Ovary (tissue), 10 donors: ENCODE measurements at places on chromosomes 16 and 17.

- DNase-seq, result no peak
- H3K27me3 ChIP-seq, result no peaks in the 10 kb centered on the region
- no peak overlapping the region for H3K4me3 ChIP-seq
Measured at GRCh38 chr16:74997042-74997491, 1.8 kb upstream of the ZNRF1 start.

DNA sequence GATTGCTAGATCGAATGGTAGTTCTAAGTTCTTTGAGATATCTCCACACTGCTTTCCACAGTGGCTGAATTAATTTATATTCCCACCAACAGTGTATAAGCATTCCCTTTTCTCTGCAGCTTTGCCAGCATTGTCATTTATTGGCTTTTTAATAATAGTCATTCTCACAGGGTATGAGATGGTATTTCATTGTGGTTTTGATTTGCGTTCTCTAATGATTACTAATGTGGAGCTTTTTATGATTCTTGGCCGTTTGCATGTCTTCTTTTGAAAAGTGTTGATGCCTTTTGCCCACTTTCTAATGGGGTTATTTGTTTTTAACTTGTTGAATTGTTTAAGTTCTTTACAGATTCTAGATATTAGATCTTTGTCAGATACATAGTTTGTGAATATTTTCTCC lies 36.5 kb upstream of the BCAS3 start:
- no peak overlapping the region for H3K27ac ChIP-seq
- no peaks in the 10 kb centered on the region for H3K4me1 ChIP-seq
- H3K4me3 ChIP-seq, result no peak overlapping the region

GRCh38 chr16:57147381-57148221 lies 38.2 kb downstream of the PSME3IP1 start:
- no peak overlapping the region for H3K4me3 ChIP-seq
- H3K4me1 ChIP-seq, result peaks cover 3% of the 10 kb centered on the region
- no peak for DNase-seq
- no peak overlapping the region for H3K27ac ChIP-seq

- no peaks in the 10 kb centered on the region for H3K36me3 ChIP-seq
- H3K4me1 ChIP-seq, result no peaks in the 10 kb centered on the region
- DNase-seq, result no peak
- H3K4me3 ChIP-seq, result no peak overlapping the region
- H3K27me3 ChIP-seq, result no peaks in the 10 kb centered on the region
- no peak overlapping the region for H3K27ac ChIP-seq
Measured at GRCh38 chr16:10040136-10041080, 141.8 kb downstream of the GRIN2A start.

DNA sequence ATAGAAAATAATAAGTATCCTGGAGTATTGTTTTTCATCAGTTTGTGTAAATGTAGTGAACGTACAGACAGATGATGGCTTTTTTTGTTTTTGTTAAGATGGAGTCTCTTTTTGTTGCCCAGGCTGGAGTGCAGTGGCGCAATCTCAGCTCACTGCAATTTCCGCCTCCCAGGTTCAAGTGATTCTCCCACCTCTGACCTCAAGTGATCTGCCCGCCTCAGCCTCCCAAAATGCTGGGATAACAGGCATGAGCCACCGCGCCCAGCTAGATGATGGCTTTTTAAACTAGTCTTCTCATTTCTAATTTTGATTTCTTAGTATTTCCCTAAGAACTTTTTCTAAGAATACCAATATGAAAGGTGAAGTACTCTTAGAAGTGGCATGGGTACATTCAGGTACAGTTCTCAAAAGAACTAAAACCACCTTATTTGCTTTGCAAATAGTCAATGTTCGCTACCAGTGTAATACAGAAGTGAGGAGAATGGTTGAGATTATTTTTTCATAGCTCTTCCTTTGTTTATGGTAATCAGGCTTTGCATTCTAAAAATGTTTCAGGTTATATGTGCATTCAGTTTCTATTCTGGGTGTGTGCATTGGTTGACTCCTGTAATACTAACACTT lies 34.2 kb downstream of the TTC19 start:
- DNase-seq, result no peak
- H3K36me3 ChIP-seq, result no peaks in the 10 kb centered on the region
- H3K27ac ChIP-seq, result no peak overlapping the region

DNA sequence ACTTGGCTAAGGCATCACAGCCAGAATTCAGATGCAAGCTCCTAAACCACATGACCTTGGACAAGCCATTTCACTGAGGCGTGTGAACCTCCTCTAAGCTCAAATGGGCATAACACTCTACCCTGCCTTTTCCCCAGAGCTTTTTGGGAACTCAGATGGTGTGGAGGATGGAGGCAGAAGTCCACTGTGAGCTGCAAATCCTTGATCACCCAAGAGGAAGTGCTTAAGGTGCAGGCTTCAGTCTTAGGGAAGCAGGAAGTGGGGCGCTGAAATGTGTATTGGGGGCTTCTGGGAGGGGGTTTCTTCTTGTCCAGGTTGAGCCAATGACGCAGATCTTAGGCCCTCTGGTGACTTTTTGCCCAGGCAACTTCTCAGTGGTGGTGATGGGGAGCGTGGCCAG lies 12.9 kb downstream of the CIITA start:
- H3K27me3 ChIP-seq, result no peaks in the 10 kb centered on the region
- no peak overlapping the region for H3K27ac ChIP-seq
- no peak overlapping the region for H3K4me3 ChIP-seq
- no peaks in the 10 kb centered on the region for H3K4me1 ChIP-seq
- DNase-seq, result no peak
- no peaks in the 10 kb centered on the region for H3K36me3 ChIP-seq

- no peak for DNase-seq
- no peaks in the 10 kb centered on the region for H3K27me3 ChIP-seq
- no peak overlapping the region for H3K27ac ChIP-seq
- no peaks in the 10 kb centered on the region for H3K36me3 ChIP-seq
- H3K4me3 ChIP-seq, result no peak overlapping the region
- H3K4me1 ChIP-seq, result peaks cover 11% of the 10 kb centered on the region
Measured at GRCh38 chr16:85328676-85329058, 216.4 kb upstream of the CIBAR2 start.

- H3K27me3 ChIP-seq, result no peaks in the 10 kb centered on the region
- H3K36me3 ChIP-seq, result no peaks in the 10 kb centered on the region
- H3K4me3 ChIP-seq, result no peak overlapping the region
- no peak for DNase-seq
- no peak overlapping the region for H3K27ac ChIP-seq
Measured at GRCh38 chr16:12747261-12747660, 56.4 kb downstream of the CPPED1 start.

DNA sequence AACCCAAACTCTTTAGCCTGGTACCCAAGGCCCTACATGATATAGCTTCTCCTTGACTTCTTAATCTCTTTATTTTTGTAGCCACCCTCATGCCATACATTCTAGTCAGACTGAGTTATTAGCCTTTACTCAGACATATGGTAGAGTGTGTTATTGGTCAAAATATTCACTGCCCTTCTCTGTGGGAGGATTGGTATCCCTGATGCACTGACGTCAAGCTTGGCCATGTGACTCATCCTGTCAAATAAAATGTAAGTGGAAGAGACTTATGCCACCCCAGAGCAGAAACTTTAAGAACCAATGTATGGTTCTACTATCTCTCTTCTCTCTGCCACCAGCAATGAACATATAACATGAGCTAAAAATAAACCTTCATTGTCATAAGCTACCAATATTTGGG lies 12.2 kb upstream of the BEAN1 start:
- no peaks in the 10 kb centered on the region for H3K27me3 ChIP-seq
- H3K4me3 ChIP-seq, result no peak overlapping the region
- no peak overlapping the region for H3K27ac ChIP-seq
- no peaks in the 10 kb centered on the region for H3K4me1 ChIP-seq
- no peak for DNase-seq
- no peaks in the 10 kb centered on the region for H3K36me3 ChIP-seq

GRCh38 chr16:74825941-74826340 lies 51.3 kb upstream of the FA2H start:
- H3K27me3 ChIP-seq, result no peaks in the 10 kb centered on the region
- DNase-seq, result no peak
- no peaks in the 10 kb centered on the region for H3K36me3 ChIP-seq
- H3K4me1 ChIP-seq, result no peaks in the 10 kb centered on the region
- H3K4me3 ChIP-seq, result no peak overlapping the region
- H3K27ac ChIP-seq, result no peak overlapping the region

GRCh38 chr16:66265556-66266141 lies 100.8 kb upstream of the CDH5 start:
- no peak overlapping the region for H3K4me3 ChIP-seq
- peaks cover 15% of the 10 kb centered on the region for H3K4me1 ChIP-seq
- H3K36me3 ChIP-seq, result no peaks in the 10 kb centered on the region
- H3K27me3 ChIP-seq, result no peaks in the 10 kb centered on the region

DNA sequence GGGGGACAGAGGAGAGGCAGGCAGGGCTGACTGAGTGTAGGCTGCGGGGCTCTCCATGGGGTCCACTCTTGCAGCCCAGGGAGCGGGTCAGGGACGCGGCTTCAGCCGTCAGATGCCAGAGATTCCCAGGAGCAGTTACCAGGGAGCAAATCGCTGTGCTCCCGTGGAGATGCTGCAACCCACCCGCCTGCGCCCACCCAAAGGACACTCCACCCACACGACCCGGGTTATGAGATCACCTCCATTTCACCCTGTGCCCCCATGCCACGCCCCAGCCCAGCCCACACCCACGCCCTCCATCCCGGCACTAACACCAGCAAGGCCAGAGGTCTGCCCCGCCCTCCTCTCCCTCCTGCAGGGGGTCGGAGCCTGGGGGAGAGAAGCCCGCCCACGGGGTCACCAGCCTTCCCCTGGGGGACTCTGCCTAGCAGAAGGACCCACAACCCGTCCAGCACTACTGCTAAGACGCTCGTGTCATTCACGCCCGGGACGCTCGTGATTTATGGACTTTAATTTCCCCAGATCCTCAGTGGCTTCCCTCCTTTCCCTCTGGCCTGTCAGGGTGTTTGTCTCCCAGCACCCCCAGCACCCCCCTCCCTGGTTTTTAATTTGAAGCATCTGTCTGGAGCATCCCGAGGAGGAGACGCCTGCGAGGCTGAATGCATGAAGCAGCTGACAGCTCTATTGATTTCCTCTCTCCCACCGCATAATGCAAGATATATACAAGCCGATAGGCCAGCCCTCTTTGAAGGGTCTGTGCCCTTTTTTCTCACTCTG lies 6.7 kb upstream of the RPL38 start:
- H3K4me3 ChIP-seq, result no peak overlapping the region
- no peaks in the 10 kb centered on the region for H3K4me1 ChIP-seq
- H3K27me3 ChIP-seq, result no peaks in the 10 kb centered on the region
- no peak for DNase-seq

DNA sequence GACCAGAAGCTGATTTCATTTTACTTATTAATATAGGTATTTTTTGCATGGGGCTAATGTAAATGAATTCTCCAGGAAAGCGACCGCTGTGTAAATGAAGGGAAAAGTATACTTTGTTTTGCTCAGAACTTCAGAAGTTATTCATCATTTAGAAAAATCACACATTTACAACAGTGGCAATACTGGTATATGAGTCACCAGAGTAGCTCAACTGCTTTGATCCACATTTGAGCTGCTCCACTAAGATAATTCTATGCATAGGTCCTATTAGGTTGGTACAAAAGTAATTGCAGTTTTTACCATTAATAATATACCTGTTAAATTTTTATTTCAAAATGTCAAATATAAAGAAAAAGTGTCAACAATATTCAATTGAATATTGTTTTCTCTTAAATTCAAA lies 22.9 kb upstream of the DYNLRB2 start:
- DNase-seq, result no peak
- no peak overlapping the region for H3K4me3 ChIP-seq
- no peak overlapping the region for H3K27ac ChIP-seq
- no peaks in the 10 kb centered on the region for H3K36me3 ChIP-seq
- no peaks in the 10 kb centered on the region for H3K27me3 ChIP-seq

DNA sequence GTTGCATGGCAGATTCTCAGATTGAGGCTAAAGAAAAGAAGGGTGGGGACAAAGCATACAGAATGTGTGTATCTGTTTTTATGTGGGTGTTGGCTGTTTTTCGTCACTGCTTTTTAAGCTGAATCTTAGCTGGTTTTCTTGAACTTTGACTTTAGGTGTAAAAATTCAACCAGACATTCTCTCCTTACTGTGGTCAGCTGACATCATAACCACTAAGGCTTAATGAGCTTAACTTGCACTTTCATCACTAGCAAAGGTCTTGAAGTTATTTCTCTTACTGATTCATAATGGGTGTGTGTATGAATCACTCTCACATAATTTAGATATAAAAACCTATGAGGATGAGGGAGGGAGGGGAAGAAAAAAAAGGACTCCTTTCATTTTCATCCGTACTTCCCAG lies 4.0 kb upstream of the CDC6 start:
- no peaks in the 10 kb centered on the region for H3K36me3 ChIP-seq
- no peak for DNase-seq
- H3K4me3 ChIP-seq, result no peak overlapping the region

GRCh38 chr17:1487939-1488825 lies 4.3 kb downstream of the MYO1C start:
- H3K36me3 ChIP-seq, result no peaks in the 10 kb centered on the region
- peaks cover 10% of the 10 kb centered on the region for H3K4me1 ChIP-seq
- peak; percentile 92 for DNase-seq
- H3K27ac ChIP-seq, result peak overlapping the region; percentile 23

DNA sequence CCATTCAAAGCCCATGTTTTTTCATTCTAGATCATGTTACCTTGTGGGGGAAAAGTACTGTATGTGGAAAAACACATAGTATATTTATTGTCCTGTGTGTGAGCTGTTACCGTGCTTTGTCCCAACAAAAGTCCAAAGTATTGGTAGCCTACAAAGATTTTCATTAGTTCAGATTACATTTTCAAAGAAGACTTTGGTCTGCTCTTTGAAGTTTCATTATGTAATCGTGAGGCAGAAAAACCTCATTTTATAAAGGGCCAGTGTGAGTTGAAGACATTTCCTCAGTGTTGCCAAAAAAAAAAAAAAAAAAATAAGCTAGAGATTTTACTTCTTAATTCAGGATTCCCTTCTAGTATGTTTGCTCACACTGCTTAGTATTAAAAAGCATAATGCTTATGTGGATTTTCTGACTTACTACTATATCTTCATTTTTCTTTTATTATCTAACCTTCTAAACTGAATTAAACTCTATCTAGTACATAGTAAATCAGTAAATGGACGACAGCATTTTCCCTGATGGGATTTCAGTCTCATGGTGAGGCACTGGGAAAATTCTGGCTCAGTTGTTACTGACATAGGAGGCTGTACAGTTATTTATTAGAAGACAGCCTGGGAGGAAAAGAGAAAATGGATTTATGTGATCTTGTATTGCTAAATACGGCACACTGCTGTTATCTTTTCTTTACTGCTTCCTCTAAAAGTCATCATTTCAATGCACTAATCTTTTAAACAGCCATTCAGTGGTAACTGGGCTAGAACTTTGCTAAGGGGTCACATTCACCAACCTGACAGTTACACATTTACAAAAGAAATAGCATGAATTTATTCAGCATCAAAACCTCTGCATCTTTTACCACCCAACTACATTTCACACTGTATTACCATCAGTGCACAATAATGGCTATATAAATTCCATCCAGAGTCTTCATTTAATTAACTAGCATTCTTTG lies 100.6 kb downstream of the STXBP4 start:
- no peak for DNase-seq
- H3K36me3 ChIP-seq, result no peaks in the 10 kb centered on the region
- H3K4me1 ChIP-seq, result no peaks in the 10 kb centered on the region
- H3K27ac ChIP-seq, result no peak overlapping the region
- no peaks in the 10 kb centered on the region for H3K27me3 ChIP-seq
